ENCODE measurements at places on chromosomes 4 and X.

DNA sequence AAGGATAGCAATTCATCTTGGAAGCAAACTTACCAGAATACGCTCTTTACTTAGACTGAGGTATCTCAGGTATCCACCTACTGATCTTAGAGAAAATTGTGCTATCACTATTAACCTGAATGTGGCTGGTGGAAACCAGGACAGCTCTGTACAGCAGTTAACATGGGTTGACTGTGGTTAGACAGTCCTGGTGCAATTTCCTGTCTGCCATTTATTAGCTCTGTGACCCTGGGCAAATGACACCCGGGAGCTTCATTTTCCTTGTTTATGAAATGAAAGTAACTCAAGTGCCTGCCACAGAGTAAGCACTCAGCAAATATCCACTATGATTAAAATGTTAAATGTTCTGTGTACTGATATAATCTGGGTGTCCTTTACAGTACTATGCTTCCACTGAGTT, 60.0 kb downstream of the SMC1A start:
- no peak overlapping the region for H3K4me3 ChIP-seq
- H3K36me3 ChIP-seq, result no peaks in the 10 kb centered on the region
- no peaks in the 10 kb centered on the region for H3K27me3 ChIP-seq
- no peak overlapping the region for H3K27ac ChIP-seq
- no peak for DNase-seq
- H3K4me1 ChIP-seq, result no peaks in the 10 kb centered on the region

DNA sequence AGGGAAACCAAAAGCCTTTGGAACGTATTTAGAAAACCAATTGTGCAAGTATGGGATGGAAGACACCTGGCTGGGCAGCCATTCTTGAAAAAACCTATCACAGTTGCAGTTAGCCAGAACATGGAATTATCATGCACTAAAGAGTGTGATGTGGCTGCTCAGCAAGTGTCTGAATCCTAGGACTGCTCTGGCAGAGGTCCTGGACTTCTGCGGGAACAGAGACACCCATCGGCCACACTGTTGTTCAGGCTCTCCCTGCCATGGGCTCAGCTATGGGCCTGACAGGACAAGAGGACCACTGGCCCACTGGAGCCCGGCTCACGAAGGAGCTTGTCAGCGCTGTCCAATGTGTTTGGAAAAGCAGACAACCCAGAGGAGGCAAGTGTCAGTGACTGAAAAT, 115.7 kb upstream of the GPC4 start:
- H3K27ac ChIP-seq, result no peak overlapping the region
- H3K36me3 ChIP-seq, result no peaks in the 10 kb centered on the region
- no peaks in the 10 kb centered on the region for H3K27me3 ChIP-seq
- H3K4me1 ChIP-seq, result no peaks in the 10 kb centered on the region

- H3K27me3 ChIP-seq, result peaks cover 22% of the 10 kb centered on the region
- H3K27ac ChIP-seq, result no peak overlapping the region
- DNase-seq, result no peak
- H3K4me1 ChIP-seq, result no peaks in the 10 kb centered on the region
- H3K4me3 ChIP-seq, result no peak overlapping the region
Measured at GRCh38 chr4:108081256-108081655, 87.5 kb downstream of the LEF1 start.

DNA sequence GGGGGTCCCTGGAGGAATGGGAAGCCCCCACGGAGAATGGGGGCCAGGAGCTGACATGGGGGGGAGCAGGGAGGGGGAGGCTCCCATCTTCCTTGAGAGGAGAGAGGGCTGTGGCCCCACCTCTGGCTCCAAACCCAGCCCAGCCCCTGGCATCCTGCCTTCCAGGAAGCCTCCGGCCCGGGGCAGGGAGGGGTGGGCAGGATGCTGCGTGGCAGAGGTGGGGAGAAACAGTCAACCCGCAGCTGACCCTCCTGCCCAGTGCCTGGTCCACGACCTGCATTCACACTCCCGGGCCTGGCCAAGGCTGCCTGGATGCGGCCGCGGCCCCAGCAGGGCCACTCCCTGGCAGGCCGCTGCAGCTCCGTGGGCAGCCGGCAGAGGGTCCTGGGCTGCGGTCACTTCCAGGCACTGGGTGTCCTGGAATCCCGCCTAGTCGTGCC, 39.0 kb downstream of the CPLX1 start:
- H3K27me3 ChIP-seq, result peaks cover 33% of the 10 kb centered on the region
- no peak overlapping the region for H3K27ac ChIP-seq
- H3K4me1 ChIP-seq, result peaks cover 12% of the 10 kb centered on the region
- peaks cover 7% of the 10 kb centered on the region for H3K36me3 ChIP-seq
- no peak for DNase-seq

- peaks cover 3% of the 10 kb centered on the region for H3K36me3 ChIP-seq
- no peaks in the 10 kb centered on the region for H3K27me3 ChIP-seq
- no peak overlapping the region for H3K4me3 ChIP-seq
- no peak overlapping the region for H3K27ac ChIP-seq
Measured at GRCh38 chr4:101081166-101081565, 266.2 kb downstream of the PPP3CA start.

DNA sequence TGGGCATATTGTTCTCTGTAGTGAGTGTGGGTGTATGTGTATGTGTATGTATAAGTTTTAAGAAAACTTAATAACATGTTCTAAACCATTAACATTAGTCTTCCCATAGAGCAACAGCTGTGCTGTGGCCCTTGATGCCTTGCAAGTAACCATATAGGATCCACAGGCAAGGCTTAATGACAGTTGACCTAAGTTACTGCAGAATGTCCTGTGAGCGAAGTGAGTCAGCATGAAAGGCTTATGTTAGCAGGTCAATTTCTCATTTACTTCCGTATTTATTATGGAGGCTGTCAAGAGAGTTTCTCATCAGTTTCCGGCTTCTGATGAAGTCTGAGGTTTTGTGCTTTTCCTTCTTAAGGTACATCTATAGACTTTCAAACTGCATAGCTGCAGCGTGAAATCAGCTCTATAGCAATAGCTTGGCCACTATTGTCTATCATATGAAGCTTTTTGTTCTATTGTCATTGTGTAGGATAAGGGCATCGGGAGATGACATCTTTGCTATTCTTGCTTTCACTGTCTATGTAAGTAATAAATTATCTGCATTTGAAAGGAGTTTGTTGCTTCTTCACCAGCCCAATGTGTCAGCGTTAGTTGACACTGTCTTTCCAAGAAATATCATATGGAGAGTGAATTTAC, 1153.4 kb upstream of the AGA start:
- H3K4me1 ChIP-seq, result no peaks in the 10 kb centered on the region
- DNase-seq, result no peak
- no peak overlapping the region for H3K27ac ChIP-seq

- no peaks in the 10 kb centered on the region for H3K4me1 ChIP-seq
- no peak overlapping the region for H3K27ac ChIP-seq
- H3K27me3 ChIP-seq, result no peaks in the 10 kb centered on the region
- no peak for DNase-seq
Measured at GRCh38 chrX:31006027-31006426, 65.8 kb downstream of the FTHL17 start.

GRCh38 chr4:109801895-109802319, at the start of gene CFI:
TSS of gene CFI (minus strand) at chr4:109801999. CDS start at chr4:109801971, 28 bp downstream.
- H3K27me3 ChIP-seq, result peaks cover 13% of the 10 kb centered on the region
- DNase-seq, result no peak
- no peaks in the 10 kb centered on the region for H3K36me3 ChIP-seq
- H3K4me3 ChIP-seq, result no peak within 1 kb of the TSS
- no peak within 1 kb of the TSS for H3K27ac ChIP-seq

Measured in central memory CD8-positive, alpha-beta T cell (primary cell).